Type B pancreatic cell (in vitro differentiated cells): ENCODE measurements at places on chromosomes 1 and 21. TPM values are rescaled to one million over a fixed set of nuclear protein-coding genes. Genes with fewer than 3 reads are reported as not detected.

GRCh38 chr1:201450721-201451291 lies 18.2 kb downstream of the PHLDA3 start:
- no peak overlapping the region for H3K4me3 ChIP-seq
- H3K27ac ChIP-seq, result no peak overlapping the region
- no peaks in the 10 kb centered on the region for H3K27me3 ChIP-seq
- no peaks in the 10 kb centered on the region for H3K36me3 ChIP-seq
- no peak for DNase-seq

Gene LRRC40
- total RNA-seq, result 12.3 and 18.9 TPM in 2 replicates

DNA sequence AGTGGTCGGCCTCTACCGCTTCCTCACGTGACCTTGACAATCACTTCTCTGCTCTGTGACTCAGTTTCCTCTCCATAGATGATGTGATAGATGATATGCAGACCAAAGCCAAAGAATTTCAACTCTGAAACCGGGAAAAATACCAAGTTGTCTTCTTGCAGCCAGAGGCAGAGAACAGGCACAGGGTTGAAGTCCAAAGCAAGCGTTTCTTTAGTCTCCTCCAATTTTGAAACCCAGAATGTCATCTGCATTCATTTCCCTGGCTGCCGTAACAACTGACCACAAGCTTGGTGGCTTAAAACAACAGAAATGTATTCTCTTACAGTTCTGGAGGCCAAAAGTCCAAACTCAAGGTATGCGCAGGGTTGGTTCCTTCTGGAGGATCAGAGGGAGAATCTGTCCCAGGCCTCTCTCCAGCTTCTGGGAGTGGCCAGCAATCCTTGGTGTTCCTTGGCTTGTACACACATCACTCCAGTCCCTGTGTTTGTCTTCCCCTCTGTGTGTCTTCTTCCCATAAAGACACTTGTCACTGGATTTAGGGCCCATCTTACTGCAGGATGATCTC lies 30.3 kb upstream of the H6PD start:
- peaks cover 24% of the 10 kb centered on the region for H3K4me1 ChIP-seq
- no peak overlapping the region for H3K27ac ChIP-seq
- peak overlapping the region; percentile 5 for H3K4me3 ChIP-seq
- DNase-seq, result no peak
- H3K27me3 ChIP-seq, result peaks cover 79% of the 10 kb centered on the region
- no peaks in the 10 kb centered on the region for H3K36me3 ChIP-seq

- H3K4me1 ChIP-seq, result peaks cover 16% of the 10 kb centered on the region
- DNase-seq, result no peak
- H3K36me3 ChIP-seq, result no peaks in the 10 kb centered on the region
- H3K27ac ChIP-seq, result no peak overlapping the region
- H3K4me3 ChIP-seq, result no peak overlapping the region
These were observed 30.4 kb downstream of the VAV3 start for GRCh38 chr1:107934578-107934977.

- peaks cover 10% of the 10 kb centered on the region for H3K4me1 ChIP-seq
- H3K4me3 ChIP-seq, result no peak overlapping the region
- no peak for DNase-seq
- H3K27ac ChIP-seq, result no peak overlapping the region
These were observed 31.2 kb downstream of the C1orf141 start for GRCh38 chr1:67103548-67103947.

- peak overlapping the region; percentile 26 for H3K27ac ChIP-seq
- H3K27me3 ChIP-seq, result peaks cover 13% of the 10 kb centered on the region
- H3K4me3 ChIP-seq, result no peak overlapping the region
- DNase-seq, result no peak
These were observed 4.0 kb upstream of the LACTBL1 start for GRCh38 chr1:22976461-22977243.

GRCh38 chr1:75132242-75132811 lies 1.9 kb upstream of the LHX8 start:
- DNase-seq, result no peak
- H3K4me1 ChIP-seq, result peaks cover 34% of the 10 kb centered on the region
- H3K27me3 ChIP-seq, result peaks cover 97% of the 10 kb centered on the region

DNA sequence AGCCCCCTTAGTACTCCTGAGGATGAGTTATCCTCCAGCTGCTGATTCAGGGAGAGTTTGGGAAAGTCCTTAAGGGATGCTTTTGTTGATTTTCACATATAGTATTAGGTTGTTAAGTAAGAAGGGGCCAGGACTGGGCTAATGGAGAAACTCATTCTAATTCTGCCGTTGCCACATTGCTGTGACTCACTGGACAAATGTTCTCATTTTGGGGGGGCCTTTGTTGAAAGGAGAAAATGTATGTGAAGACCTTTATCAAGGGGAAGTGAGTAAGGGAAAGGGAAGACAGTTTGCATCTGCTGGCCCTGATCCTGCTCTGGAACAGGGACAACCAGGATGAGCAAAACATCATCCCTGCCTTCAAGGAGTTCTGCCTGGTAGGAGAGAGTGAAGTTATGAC lies 123.2 kb upstream of the FGGY start:
- no peaks in the 10 kb centered on the region for H3K36me3 ChIP-seq
- H3K4me1 ChIP-seq, result peaks cover 16% of the 10 kb centered on the region

- H3K27ac ChIP-seq, result peak overlapping the region; percentile 100
- peaks cover 43% of the 10 kb centered on the region for H3K4me1 ChIP-seq
- H3K36me3 ChIP-seq, result peaks cover 5% of the 10 kb centered on the region
- peak overlapping the region; percentile 86 for H3K4me3 ChIP-seq
These were observed 8.2 kb downstream of the LMNA start for GRCh38 chr1:156122519-156123355.

DNA sequence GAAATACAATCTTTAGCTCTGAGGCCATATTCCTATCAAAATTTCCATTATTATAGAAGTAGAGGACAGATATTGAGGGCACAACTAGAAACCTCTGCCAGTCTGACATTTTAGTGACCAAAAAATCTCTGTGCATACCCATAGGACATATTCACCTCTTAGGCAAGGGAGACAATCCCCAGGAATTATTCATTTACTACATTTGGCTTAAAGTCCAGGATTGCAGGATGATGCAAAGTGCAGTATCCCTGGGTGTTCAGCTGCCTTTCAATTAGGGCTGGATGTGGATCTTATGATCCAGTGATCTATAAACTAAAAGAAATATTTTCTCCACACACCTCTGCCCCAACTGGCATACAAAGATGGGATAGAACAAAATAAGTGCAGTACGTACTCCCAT lies 50.9 kb downstream of the PTGS2 start:
- no peak overlapping the region for H3K4me3 ChIP-seq
- H3K27ac ChIP-seq, result no peak overlapping the region
- H3K4me1 ChIP-seq, result no peaks in the 10 kb centered on the region

GRCh38 chr21:17196623-17197022 lies 316.2 kb upstream of the CXADR start:
- H3K4me1 ChIP-seq, result peaks cover 30% of the 10 kb centered on the region
- H3K27me3 ChIP-seq, result peaks cover 3% of the 10 kb centered on the region
- no peak overlapping the region for H3K4me3 ChIP-seq
- no peak for DNase-seq
- peaks cover 3% of the 10 kb centered on the region for H3K36me3 ChIP-seq

GRCh38 chr1:183739741-183740271 lies 65.1 kb upstream of the RGL1 start:
- H3K4me3 ChIP-seq, result no peak overlapping the region
- peaks cover 23% of the 10 kb centered on the region for H3K4me1 ChIP-seq
- no peak overlapping the region for H3K27ac ChIP-seq
- H3K27me3 ChIP-seq, result no peaks in the 10 kb centered on the region
- H3K36me3 ChIP-seq, result no peaks in the 10 kb centered on the region
- DNase-seq, result no peak

Gene ADAMTS1
- 34.9 and 77.3 TPM in 2 replicates for total RNA-seq

GRCh38 chr1:209398313-209398991 lies 185.1 kb upstream of the CAMK1G start:
- peak overlapping the region; percentile 50 for H3K4me3 ChIP-seq
- H3K27me3 ChIP-seq, result no peaks in the 10 kb centered on the region
- H3K27ac ChIP-seq, result peak overlapping the region; percentile 92

Gene APOBEC4
- not detected in 2 replicates for total RNA-seq

GRCh38 chr1:23422241-23422877 lies 2.2 kb downstream of the TCEA3 start:
- peaks cover 20% of the 10 kb centered on the region for H3K4me1 ChIP-seq
- H3K27ac ChIP-seq, result peak overlapping the region; percentile 14
- no peak for DNase-seq
- peak overlapping the region; percentile 13 for H3K4me3 ChIP-seq
- peaks cover 10% of the 10 kb centered on the region for H3K36me3 ChIP-seq
- peaks cover 21% of the 10 kb centered on the region for H3K27me3 ChIP-seq

DNA sequence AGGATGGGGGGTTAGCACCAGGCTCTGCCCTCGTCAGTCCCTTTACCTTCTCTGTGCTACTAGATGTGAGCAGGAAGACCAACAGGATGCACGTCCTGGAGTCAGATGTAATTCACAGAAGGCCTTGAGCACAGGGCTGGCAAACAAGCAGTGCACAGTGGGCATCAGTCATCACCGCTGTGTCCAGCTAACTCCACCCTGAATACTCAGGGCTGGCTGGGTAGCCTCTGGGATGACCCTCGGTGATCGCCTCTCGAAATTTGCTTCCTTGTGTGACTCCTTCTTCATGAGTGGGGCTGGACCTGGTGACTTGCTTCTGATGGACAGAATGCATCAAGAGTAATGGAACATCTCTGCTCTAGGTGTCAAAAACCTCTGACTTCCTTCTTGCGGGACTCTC lies 92.2 kb upstream of the TMPRSS2 start:
- no peak overlapping the region for H3K4me3 ChIP-seq
- peaks cover 22% of the 10 kb centered on the region for H3K4me1 ChIP-seq
- H3K27me3 ChIP-seq, result no peaks in the 10 kb centered on the region
- no peak for DNase-seq

- DNase-seq, result no peak
- H3K27me3 ChIP-seq, result no peaks in the 10 kb centered on the region
- peaks cover 26% of the 10 kb centered on the region for H3K36me3 ChIP-seq
- no peak overlapping the region for H3K4me3 ChIP-seq
- peaks cover 7% of the 10 kb centered on the region for H3K4me1 ChIP-seq
These were observed 73.3 kb downstream of the CAMTA1 start for GRCh38 chr1:6858596-6858995.

GRCh38 chr1:27598902-27599528 lies 4.9 kb downstream of the AHDC1 start:
- H3K27ac ChIP-seq, result peak overlapping the region; percentile 55
- H3K36me3 ChIP-seq, result no peaks in the 10 kb centered on the region
- peaks cover 34% of the 10 kb centered on the region for H3K4me1 ChIP-seq
- DNase-seq, result no peak

Gene SIK1
- 17.0 and 44.3 TPM in 2 replicates for total RNA-seq

DNA sequence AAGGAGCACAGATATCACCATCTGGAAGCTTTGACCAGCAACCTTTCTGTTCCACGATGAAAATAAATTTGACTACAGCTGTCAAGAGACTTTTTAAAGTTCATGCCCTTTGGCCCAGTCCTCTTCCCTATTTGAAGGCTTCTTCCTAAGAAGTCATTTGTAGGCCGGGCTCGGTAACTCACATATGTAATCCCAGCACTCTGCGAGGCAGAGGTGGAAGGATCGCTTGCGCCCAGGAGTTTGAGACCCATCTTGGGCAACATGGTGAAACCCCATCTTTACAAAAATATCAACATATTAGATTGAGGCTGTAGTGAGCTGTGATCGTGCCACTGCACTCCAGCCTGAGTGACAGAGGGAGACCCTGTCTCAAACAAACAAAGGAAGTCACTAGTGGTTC lies 58.3 kb upstream of the IFFO2 start:
- DNase-seq, result peak; percentile 8
- no peaks in the 10 kb centered on the region for H3K36me3 ChIP-seq
- H3K4me1 ChIP-seq, result peaks cover 33% of the 10 kb centered on the region
- H3K4me3 ChIP-seq, result no peak overlapping the region

Gene CHI3L2
- total RNA-seq, result 0.72 and 3.4 TPM in 2 replicates

GRCh38 chr1:170964506-170964905 lies 29.2 kb downstream of the MROH9 start:
- H3K27me3 ChIP-seq, result peaks cover 11% of the 10 kb centered on the region
- DNase-seq, result no peak
- no peaks in the 10 kb centered on the region for H3K4me1 ChIP-seq
- H3K4me3 ChIP-seq, result no peak overlapping the region

Gene ADORA1
- total RNA-seq, result 0.40 and 2.7 TPM in 2 replicates

DNA sequence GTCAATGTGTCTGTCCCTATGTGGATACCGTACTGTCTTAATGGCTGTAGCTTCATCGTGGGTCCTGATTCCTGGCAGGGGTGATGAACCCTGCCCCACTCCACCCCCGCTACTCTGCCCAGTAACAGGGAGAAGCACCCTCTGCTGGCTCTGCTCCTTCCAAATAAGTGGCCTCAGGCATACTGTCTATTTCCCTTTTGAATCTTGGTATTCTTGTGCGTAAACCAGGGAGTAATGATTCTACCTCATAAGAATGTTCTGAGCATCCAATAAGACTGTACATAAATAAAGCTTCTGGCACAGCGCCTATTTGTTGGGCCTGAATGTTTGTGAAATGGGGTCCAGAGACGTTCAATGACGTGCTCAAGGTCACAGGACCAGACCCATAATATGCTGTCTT lies 35.2 kb upstream of the CTPS1 start:
- peaks cover 19% of the 10 kb centered on the region for H3K4me1 ChIP-seq
- peak overlapping the region; percentile 46 for H3K27ac ChIP-seq
- no peaks in the 10 kb centered on the region for H3K36me3 ChIP-seq
- DNase-seq, result no peak

GRCh38 chr1:200888349-200888838 lies 6.3 kb upstream of the INAVA start:
- H3K27ac ChIP-seq, result no peak overlapping the region
- H3K27me3 ChIP-seq, result peaks cover 7% of the 10 kb centered on the region
- H3K4me1 ChIP-seq, result peaks cover 39% of the 10 kb centered on the region
- DNase-seq, result no peak
- no peak overlapping the region for H3K4me3 ChIP-seq
